ENCODE measurements at places on chromosomes 3 and 15.
A peak's percentile ranks its signal among the peaks of the same experiment; 100 is the strongest.

GRCh38 chr15:66241087-66241907 is 12.3 kb downstream of the MEGF11 start:
- DNase-seq, result no peak

GRCh38 chr3:108296239-108296638 is at the start of gene HHLA2:
Gene HHLA2 (plus strand): TSS chr3:108296548. CDS start chr3:108351814, 55,266 bp downstream.
- DNase-seq, result peak; percentile 4

DNA sequence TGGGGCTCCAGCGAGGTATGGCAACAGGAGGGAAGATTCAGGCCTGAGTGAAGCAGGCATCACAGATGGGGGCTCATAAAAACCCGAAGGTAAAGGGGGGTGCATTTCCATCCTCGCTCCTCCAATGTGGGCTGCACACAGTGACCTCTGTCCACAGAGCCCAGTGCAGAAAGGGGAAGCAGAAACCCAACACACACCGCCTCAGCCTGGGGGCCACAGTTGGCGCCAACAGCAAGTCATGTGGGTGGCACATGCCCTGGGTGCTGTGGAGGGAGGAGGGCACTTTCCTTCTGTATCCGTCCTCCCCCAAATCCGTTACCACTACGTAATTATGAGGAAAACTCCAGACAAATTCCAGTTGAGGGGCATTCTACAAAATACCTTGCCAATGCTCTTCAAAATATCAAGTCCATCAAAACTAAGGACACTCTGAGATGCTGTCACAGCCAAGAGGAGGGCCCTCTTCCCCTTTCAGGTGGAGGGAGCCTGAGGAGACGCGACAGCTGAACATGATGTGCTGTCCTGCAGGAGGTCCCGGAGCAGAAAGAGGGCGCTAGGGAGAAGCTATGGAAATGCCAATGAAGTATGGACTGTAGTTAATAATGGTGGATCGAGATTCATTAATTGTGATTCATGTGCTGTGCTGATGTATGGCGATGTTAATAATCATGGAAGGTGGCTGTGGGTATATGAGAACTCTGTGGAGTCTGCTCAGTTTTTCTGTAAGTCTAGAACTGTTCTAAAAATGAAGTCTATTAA is 16.4 kb downstream of the APBA2 start:
- no peak for DNase-seq

DNA sequence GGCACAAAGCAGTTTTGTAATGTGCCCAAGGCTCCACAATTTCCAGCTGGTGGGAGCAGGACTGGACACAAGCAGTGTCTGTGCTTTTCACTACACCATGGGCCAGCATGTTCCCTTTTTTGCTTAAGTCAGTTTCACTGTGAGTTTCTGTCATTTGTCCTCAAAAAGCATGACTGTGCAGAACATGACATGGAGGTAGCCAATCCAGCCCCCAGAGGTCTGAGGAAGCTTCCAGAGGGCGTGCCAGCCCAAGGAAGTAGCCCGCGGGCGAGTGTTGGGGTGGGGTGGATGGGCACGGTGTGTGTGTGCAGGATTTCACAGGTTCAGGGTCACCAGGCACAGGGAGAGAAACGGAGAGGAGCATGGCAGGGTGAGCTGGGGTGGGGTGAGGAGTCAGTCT is 8.0 kb upstream of the EEFSEC start:
- no peak for DNase-seq

GRCh38 chr15:61794881-61795280 is 265.4 kb downstream of the VPS13C start:
- peak; percentile 46 for DNase-seq

GRCh38 chr3:107426223-107426622 is 49.0 kb downstream of the CCDC54 start:
- DNase-seq, result no peak

DNA sequence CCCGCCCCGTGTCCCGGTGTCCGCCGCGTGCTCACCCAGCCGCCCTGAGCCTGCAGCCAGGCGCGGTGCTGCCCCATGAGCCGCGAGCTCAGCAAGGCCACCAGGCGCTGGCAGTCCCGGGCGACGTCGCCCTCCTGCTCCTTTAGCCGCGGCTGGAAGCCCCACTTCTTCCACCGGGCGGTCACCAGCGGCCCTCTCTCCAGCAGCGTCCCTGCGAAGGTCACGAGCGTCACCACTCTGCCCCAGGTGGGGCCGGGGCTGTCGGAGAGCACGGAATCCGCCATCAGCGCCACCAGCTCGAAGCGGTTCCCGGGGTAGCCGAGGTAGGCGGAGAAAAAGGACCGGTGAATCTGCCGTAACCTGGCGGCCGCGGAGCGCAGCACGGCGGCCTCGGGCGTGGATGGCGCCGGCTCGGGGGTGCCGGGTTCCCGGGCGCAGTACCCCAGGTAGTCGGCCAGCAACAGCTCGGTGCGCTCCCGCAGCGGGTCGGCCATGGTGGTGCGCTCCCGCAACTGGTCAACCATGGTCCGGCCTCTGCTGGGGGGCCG is 298 bp downstream of the BCL2L10 start:
- DNase-seq, result no peak

DNA sequence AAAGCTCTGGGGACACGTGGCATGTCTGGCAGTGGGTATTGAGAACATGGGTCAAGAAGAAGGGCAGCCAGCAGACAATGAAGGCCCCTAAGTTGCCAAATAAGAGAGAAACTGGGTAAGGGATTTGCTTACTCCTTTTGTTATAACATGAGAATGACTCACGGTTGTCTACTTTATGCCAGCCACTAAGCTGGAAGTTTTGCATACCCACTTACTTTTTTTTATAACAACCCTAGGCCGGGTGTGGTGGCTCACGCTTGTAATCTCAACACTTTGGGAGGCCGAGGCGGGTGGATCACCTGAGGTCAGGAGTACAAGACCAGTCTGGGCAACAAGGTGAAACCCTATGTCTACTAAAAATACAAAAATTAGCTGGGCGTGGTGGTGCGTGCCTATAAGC is 50.0 kb downstream of the DRD3 start:
- DNase-seq, result no peak

- no peak for DNase-seq
Observed at GRCh38 chr3:58530354-58530865, 6.6 kb downstream of the ACOX2 start.

DNA sequence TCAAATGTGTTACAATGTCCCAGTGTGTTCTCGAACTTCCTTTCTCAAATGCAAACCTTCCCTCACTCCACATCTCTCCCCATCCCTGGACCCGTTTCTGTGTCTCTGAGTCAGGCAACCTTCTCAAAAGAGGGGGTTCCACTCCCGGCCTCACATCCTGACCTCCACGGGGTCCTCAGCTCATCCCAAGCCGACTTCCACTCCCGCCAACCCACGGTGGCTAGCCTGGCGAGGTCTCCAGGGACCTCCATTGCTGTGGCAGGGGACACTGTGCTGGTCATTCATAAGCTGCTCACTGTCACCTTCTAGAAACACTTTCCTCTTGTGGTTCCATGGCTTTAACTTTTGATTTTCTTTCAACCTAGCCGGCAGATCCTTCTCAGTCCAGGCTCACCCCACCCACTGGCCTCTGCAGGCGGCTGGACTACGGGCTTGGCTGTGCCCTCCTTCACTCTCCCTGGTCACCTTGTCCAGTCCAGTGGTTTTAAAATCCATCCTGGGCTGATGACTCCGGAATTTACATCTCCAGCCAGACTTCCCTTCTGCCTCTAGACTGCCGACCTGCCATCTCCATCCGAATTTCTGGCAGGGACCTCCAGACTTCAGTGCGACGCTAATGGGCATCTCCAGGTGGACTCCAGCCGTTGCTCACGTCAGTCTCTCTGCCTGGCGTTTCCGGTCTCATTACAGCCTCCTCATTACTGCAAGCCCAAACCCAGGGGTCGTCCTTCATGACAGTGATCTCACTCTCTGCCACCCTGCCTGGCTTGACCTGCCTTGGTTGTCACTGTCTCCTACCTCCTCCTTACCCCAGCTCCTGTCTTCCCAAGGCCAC is 20.0 kb downstream of the ABTB1 start:
- no peak for DNase-seq

GRCh38 chr3:60855250-60855649 is 396.0 kb downstream of the FHIT start:
- no peak for DNase-seq

GRCh38 chr15:48554112-48554511 is 91.4 kb downstream of the FBN1 start:
- DNase-seq, result peak; percentile 37

GRCh38 chr15:96474231-96474664 is 143.7 kb downstream of the NR2F2 start:
- no peak for DNase-seq

DNA sequence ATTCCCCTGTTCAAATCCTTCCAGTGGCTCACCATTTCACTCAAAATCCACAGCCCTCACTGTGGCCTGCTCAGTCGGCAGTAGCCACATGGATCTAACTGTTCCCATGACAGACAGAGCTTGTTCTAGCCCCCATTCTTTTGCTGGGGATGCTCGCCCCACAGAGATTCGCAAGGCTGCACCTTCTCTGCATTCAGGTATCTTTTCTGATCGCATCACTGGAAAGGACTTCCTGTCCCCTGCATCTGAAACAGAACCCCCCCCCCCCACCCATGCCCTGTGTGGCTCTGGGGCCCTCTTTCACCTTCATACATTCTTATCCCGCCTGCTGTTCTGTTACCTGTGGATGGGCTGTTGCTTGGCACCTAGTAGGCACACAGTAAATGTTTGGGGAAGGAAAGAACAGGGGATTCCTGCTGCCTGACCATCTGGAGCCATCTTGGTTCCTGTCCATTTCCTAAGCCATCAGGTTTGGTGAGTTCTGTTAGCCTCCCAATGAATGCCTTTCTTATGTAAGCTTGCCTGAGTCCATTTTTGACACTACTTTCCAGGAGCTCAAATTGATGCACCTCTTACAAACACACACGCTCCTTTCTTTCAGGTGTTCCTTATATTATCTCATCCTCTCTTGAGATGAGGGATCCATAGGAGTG is 42.9 kb upstream of the PGPEP1L start:
- DNase-seq, result no peak

GRCh38 chr3:13574083-13574797 is 25.3 kb downstream of the FBLN2 start:
- DNase-seq, result no peak

GRCh38 chr3:164897342-164897741 is 181.0 kb downstream of the SI start:
- DNase-seq, result no peak

DNA sequence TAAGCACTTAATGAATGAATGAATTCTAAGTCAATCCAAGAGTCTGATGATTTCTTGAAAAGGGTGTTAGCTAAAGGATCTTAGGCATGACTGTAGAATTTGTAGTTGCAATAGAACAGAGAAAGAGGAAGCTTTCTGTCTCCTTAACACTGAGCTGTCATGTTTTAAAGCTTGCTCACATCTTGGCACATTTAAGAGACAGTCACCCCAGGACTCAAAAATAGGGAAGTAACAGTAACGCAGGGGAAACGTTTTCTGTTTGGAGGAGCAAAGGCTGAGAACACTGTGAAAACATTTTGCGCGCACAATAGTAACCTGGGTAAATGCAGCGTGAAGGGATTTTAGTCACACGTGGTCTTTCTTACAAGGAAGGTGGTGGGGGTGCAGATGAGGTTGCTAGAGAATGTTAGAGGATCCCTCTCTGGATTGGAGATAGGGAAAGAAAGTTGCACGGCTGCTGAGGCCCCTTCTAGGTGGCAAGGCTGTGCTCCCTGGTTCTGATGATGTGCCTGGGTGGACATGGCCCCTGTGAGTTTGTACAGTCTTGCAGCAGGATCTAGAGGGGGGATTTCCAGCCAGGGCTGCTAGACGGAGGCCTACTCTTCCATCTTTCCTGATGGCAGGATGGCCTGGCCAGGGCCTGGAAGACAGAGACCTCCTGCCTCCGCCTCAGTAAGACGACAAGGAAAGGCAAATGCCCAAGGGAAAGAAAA is 12.0 kb downstream of the STARD5 start:
- DNase-seq, result no peak

DNA sequence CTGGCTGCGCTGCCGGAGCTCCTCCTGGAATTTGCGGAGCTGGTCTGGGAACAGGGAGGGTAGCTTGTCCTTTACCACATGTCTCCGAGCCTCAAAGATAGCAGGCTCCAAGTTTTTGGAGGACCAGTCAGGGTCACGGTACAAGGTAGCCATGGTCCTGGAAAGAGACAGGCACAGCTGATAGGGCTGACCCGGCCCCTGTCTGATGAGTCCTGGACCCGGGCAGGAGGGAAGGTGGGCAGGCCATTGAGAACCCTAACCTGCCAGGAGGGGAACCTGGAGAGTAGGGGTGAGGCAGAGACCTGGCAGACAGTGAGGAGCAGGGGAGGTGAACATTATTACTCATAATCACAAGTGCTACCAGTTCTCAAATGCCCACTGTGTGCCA is 20.4 kb upstream of the EHD4 start:
- DNase-seq, result no peak

DNA sequence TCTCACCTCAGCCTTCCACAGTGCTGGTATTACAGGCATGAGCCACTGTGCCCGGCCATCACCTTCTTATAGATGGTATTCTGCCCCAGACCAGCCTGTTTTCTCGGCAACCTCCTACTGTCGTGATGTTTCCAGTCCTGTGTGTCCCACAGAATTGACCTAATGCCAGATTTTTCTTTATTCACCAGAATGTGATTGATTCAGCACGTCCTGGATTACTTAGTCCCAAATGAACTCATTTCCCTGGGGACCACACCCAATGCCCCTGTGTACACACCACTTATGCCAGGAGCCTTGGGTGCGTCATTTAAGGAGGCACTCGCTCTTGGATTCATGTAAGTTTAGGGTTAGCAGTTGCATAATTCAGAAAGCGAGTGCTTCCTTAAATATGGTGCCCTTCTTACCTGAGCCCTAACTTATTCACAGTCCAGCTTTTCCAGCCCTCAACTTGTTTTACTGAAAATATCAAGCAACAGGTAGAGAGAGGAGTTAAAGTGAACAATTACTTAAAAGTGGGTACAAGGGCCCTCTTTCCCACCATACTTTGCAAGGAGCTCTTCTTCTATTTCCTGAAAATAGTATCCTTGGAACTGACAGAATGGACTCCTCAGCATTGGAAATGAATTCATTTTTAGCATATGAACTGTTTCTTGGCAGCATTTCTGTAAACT is 64.6 kb upstream of the UBE2E1 start:
- no peak for DNase-seq

GRCh38 chr3:184765730-184766074 is 46.3 kb upstream of the VPS8 start:
- no peak for DNase-seq

DNA sequence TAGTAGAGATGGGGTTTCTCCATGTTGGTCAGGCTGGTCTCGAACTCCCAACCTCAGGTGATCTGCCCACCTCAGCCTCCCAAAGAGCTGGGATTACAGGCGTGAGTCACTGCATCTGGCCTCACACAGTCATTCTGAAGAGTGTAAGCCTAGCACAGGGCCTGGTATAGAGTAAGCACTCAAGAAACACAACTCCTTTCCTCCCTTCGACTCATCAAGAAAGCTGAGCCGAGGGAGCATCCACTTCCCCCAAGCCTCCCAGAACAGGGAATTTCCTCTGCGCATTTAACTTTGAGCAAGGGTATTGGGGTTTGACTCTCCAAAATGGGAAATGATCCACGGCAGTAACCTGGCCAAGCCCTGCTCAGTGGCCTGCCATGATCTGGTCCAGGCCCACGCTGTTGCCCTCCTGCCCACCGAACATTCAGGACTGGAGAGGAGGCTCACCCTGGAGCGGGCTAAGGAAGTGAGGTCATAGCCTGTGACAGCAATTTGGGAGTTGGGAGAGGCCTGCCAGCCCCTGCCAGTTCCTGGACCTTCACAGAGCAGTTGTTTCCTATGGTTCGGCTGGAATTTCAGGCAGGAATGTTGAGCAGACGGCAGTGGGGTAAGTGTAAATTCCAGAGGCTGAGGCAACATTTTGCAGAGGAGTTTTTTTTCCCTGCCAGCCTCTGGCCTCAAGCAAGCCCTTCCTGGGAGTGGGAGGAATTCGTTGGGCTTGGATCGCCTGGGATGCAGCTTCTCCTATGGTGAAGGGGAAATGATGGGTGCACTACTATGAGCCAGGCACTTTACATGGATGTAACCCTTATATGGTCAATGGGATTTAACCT is 21.2 kb upstream of the SMAD3 start:
- peak; percentile 68 for DNase-seq

All from iris pigment epithelial cell (primary cell).